IPS-NIHi11 (cell line): ENCODE measurements at places on chromosomes 2 and 18.

DNA sequence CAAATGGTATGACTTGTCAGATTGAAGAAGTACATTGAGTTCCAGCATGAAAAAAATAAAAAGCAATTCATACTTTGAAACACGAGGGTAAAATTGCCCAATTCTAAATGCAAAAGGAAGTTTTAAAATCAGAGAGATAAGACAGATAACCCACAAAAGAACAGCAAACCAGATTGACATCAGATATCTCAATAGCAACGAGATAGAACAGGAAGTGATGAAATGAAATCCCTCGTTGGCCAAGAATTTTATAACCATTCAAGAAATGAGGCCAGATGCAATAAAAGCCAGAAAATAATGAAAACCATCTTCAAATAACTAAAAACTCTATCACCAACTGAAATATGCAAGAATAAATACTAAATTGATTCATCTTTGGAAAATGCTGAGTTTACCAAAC lies 172.8 kb downstream of the CD226 start:
- no peak for DNase-seq

- DNase-seq = no peak
These were observed 614.6 kb downstream of the SUCLG1 start for GRCh38 chr2:83844490-83844889.

- DNase-seq = no peak
These were observed 501.1 kb upstream of the TNP1 start for GRCh38 chr2:217360781-217361482.

- DNase-seq = no peak
These were observed 38.1 kb downstream of the CDCA7 start for GRCh38 chr2:173392731-173393130.

DNA sequence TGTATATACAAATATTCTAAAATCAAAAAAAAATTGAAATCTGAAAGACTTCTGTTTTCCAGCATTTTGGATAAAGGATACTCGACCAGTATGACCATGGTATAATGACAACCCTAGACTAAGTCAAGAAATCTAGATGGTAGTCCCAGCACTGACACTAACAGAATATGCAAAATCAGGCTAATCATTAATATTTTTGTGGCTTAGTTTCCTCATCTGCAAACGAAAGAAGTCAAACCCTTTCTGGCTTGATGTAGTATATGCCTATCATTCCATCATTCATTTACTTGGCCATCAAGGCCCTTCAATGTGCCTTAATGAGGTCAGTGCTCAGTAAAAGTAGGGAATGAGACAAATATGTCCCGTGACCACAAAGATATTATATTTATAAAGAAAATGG lies 83.5 kb downstream of the NCKAP5 start:
- no peak for DNase-seq

DNA sequence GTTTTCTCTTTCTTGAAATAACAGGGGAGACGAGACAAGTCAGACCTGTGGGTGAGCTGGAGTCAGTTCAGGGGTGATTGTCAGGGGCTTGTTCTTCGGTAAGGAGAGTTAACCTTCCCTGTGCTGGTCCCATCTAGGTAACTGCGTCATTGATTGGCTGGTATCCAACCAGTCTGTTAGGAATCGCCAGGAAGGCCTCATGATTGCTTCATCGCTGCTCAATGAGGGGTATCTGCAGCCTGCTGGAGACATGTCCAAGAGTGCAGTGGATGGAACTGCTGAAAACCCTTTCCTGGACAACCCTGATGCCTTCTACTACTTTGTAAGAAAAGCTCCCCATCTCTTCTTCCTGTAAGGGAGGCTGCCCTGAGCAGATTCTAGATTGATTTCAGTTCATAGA lies 21.3 kb downstream of the PLEK start:
- DNase-seq = no peak
